ENCODE measurements at places on chromosomes 2 and 18.

DNA sequence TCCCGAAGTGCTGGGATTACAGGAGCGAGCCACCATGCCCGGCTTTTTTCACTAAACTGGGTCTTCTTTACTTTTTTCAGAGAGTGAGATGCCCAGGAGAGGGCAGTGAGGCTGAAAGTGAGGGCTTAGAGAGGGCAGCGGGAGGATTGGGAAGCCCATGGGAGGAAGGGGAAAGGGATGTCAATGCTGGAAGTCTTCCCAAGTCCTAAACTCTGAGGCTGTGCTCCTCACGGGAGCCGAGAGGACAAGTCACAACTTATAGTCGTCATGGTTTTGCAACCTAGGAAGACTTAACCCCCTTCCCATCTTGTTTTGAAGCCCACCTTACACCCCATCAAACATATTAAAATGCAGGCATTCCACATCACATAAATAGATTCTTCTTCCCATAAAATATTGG, 15.1 kb upstream of the MEP1B start:
- no peak for DNase-seq

GRCh38 chr2:127542231-127542630, 6.7 kb downstream of the MYO7B start:
- no peak for DNase-seq

DNA sequence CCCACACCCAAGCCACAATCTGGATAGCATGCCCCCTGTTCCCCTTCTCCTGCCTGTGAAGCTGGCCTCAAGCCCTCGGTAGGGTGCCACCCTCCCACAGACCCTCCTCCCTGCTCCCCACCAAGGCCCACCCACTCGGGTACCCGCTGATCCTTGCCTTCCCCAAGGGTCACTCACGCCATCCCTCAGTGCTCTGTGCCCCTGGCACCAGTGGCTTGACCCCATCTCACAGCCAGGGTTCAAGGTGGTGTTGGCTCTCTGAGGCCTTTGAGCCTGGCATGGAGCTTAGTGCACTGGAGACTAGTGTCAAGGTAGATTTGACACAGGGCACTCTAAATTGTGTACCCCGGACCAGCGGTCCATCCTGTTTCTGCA, 11.9 kb downstream of the ADRA2B start:
- DNase-seq = no peak

GRCh38 chr2:236554629-236555282, 14.9 kb upstream of the ACKR3 start:
- DNase-seq = no peak

- DNase-seq = no peak
Observed at GRCh38 chr2:171406044-171406443, 27.7 kb downstream of the METTL8 start.

DNA sequence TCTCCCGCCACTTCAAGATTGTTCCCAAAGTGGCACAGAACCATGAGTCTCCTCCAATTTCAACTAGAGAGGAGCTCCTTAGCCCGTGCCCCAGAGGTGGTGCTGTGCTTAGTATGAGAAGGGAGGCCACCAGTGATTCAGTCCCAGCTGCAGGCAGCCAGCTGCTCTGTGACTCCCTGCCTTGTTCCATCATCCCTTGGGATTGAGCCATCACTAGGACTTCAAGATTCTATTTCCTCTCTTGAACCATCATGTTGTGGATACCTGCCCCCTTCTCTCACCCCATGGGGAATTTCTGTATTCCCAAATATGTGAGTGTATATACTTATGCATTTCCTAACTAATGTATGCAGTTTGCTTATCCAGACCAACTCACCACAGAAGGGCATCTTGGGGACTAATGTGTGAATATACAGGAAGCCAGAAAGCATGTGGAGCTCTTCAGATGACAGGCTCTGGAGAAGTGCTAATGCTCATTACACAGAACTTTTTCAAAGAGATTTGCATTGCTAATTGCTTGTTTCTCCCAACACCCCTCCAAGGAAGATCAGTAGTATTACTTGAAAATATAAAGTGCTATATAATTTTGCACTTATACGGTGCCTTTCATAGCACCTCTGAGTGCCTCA, 111.0 kb upstream of the MAP3K20 start:
- no peak for DNase-seq

DNA sequence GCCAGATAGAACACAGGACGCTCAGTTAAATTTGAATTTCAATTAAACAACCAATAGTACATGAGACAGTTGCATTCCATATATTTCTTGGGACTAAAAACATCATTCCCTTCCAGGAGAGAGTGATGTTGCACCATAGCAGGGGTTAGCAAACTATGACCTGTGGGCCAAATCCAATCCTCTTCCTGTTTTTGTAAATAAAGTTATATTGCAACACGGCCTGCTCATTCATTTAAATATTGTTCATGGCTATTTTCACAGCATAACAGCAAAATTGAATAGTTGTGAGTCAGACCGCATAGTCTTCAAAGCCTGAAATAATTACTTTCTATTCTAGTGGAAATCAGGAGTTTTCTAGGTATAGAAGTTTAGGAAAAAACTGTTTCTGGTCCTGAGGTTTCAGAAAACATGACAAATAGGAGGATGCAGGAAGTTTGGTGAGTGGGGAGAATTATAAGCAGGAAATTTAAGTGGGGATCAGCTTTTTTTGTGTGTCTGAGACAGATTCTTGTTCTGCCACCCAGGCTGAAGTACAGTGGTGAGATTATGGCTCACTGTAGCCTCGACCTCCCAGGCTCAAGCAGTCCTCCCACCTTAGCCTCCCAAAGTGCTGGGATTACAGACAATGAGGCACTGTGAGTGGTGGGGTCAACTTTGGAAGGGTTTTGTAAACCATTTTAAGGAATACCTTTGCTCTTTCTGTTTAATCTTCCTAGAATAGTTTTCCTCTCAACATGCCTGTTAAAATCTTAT, 131.5 kb downstream of the SOCS6 start:
- DNase-seq = no peak

DNA sequence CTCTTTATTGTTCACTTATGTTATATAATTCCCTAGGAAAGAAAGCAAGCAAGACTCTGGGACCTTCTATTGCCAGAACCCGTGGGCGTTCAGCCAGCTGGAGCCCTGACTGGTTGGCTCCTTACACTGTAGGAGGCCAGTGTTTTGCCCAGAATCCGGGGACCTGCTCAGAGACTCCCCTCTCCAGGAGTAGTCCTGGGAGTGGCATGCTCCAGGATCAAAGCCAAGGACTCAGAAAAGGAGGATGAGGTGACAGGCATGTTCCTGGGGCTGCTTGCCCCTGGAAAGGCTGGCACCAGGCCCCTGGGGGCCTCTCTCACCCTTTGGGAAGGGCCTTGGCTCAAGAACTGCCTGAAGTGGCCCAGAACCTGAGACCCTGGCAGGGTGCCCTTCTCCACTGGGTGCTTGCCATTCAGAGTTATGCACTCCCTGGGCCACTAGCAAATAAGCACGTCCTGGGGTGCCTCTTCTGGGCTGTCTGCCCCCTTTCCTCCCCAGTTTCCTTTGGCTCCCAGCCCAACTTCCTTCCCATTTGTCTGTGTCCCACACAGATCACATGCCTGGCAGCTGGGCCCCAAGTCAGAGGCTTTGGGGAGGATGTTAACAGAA, 19.6 kb upstream of the KIF3C start:
- no peak for DNase-seq

- DNase-seq = no peak
Observed at GRCh38 chr2:28955467-28955866, 25.6 kb upstream of the TOGARAM2 start.

DNA sequence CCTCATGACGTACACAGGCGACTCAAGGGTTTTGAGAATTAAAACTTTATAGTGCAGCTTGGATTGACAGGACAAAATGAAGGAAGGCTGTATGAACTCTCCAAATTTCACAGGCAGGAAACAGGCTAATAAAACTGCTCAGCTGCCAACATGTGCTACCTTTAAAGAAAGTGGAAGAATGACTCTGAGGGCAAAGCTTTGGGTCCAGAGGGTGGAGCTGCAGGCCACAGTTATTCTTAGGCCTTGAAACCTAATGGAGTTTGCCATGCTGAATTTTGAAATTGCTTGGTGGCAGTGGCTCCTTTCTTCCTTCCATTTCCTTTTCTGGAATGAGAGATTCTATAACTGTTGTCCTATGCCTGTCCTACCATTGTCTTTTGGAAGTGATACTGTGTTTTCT, 34.8 kb downstream of the HAT1 start:
- DNase-seq = no peak

GRCh38 chr18:58209326-58209725, 165.3 kb downstream of the NEDD4L start:
- no peak for DNase-seq

DNA sequence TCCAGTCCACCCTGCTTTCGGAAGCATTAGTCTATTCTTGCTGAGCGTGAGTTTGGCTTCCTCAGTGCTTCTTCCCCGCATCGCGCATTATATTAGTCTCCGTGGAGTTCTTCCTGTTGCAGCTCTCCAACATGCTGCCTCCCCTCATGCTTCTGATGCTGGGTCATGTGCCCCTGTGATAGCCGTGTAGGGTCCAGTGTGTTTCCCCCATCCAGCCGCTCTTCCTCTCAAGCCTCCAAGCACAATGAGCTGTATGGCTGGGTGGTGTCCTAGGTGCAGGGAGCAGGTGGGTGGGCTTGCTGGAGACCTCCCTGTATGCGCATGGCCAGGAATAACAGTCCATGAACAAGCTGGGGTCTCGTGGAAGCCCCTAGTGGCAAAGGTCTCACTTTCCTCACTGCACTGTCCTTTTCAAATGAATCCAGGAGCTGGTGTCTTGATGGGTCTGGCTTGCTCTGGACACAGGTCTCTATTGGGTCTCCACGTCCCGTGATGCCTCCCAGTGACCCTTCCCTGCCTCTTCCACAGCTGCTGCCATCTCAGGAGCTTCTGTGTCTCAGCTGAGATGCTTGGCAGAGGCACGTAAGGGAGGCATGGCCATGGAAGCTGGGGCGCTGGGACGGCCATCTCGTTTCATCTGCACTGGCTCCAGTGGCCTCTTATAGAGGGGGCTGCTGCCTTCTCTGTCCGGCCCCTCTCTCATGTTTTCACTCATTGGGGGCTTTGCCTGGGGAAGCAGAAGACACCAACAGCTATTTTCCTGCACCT, 54.8 kb upstream of the HDAC4 start:
- no peak for DNase-seq

GRCh38 chr2:11716689-11717321, 29.6 kb upstream of the LPIN1 start:
- no peak for DNase-seq

- DNase-seq = no peak
Observed at GRCh38 chr2:133324150-133324561, 244.1 kb downstream of the NCKAP5 start.

- DNase-seq = no peak
Observed at GRCh38 chr2:129934044-129934822, 45.2 kb upstream of the RAB6C start.

DNA sequence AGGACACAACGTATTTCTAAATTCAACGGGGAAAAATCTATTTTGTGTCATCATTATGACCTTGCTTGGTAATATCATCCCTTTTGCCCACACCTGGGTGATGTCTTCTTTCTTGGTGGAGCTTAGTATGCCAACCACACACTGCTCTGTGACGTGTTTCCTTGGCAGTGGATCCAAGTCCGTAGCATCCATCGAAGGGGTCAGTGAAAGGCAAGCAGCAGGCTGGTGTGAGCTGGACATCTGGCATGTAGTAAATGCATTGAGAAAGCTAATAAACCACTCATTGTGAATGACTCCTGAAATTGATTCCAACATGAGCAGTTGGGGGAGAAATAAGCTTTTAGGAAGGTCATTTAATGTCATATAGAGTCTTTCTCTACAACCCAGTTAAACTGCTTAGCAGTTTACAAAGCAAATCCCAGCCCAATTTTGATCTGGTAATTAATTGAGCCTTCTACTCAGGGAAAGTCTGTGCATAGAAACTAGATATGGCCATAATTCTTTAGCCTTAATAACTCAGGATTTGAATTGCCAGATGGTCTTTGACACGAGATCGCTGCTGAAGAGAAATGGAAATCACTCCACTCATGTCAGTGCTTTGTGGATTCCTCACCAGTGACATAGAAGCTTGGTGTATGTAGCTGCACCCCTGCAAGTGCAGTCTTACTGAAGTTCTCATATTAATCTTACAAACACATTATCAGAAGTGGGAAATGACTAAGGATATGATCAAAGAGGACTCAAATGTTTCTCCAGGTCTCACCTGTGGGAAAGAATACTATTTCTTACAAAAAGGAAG, 494.8 kb downstream of the CMPK2 start:
- DNase-seq = no peak

DNA sequence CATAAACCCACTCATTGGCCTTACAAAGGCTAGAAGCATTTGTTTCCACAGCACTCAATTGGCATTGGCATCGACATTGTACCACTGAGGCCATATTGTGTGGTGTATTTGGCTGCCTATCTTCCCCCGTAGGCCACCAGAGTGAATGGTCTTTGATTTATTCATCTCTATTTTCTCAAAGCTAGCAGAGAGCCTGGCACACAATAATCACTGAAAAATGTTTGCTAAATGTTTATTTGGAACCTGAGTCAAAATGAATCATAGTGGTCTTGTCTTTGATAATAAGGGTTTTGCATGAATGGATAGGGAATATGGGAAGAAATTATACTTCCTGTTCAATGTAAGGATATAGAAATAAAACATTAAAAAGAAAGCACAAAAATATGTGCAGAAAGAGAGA, 107.3 kb upstream of the SLC8A1 start:
- no peak for DNase-seq

DNA sequence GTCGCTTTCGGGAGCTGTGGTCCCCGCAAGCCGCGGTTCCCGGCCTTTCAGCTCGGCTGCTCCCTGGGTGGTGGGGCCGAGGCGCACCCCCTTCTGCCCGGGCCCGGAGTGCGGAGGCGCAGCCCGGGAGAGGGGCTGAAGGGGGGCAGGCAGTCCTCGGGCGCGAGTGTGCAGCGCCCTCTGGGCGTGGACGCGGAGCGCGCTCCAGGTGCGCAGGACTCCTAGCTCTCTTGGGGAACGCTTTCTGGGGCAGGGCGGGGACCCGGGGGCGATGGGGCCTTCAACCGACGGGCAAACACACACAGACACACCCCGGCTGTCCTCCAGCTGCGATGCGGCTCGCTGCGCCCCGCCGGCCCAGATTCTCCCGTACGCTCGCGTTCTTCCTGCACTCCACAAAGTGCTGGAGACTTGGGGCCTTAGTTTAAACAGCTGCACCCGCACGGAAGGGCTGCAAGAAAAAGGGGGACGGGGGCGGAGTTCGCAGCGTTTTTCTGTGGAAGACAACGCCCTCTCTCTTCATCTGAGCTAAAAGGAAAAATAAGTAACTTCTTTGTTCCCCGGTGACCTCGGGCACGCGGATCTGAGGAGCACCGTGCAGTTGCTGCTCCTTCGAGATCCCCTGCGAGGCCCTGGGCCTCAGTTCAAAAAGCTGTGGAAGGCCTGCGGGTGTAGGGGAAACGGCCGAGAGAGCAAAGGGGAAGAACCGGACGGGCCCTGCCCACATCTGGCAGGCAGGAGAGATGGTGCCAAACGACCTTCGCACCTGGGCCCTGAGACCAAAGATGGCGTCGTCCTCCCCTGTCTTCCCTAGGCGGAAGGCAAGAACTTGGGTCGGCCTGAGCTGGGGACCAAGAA, 593 bp upstream of the SDC1 start:
- peak; percentile 68 for DNase-seq

DNA sequence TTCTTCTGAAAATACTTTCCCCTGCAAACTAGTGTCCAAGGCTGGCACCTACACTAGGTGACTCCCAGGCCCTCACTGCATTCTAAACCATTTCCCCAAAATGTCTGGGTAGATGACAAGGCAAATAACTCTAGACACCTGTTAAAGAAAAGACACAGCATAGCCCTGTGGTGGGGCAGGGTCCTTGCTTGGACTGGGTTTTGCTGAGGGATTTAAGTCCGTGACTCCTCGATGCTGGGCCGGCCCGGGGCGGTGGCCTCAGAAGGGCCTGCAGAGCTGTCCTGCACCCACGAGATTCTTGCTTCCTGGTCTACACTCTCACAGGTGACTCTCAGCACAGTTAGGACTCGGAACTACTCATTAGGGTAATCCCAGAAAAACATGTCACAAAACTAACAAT, 55.2 kb downstream of the MBP start:
- no peak for DNase-seq

All from H54 (cell line).